Activated CD8-positive, alpha-beta memory T cell treated with anti-CD3 and anti-CD28 coated beads, Interleukin-2, amount 10 ng/mL, durations not matched to agents 7 days and 5 days (primary cell): ENCODE measurements at places on chromosomes 4 and X. TPM values are rescaled to one million over a fixed set of nuclear protein-coding genes. Genes with fewer than 3 reads are reported as not detected.

GRCh38 chr4:127781300-127782024 lies 660 bp upstream of the HSPA4L start:
- peaks cover 82% of the 10 kb centered on the region for H3K27me3 ChIP-seq
- peaks cover 18% of the 10 kb centered on the region for H3K4me1 ChIP-seq
- peaks cover 2% of the 10 kb centered on the region for H3K36me3 ChIP-seq
- peak overlapping the region; percentile 19 for H3K27ac ChIP-seq
- DNase-seq: no peak

GRCh38 chrX:40152741-40153344 lies 55.1 kb upstream of the BCOR start:
- no peak overlapping the region for H3K27ac ChIP-seq
- H3K4me3 ChIP-seq: peak overlapping the region; percentile 59
- peaks cover 7% of the 10 kb centered on the region for H3K4me1 ChIP-seq
- H3K36me3 ChIP-seq: no peaks in the 10 kb centered on the region
- no peaks in the 10 kb centered on the region for H3K27me3 ChIP-seq

The INTU gene
- total RNA-seq: 0.03 TPM

The YY2 gene
- 1.3 TPM for total RNA-seq

The STOX2 gene
- total RNA-seq: not detected

The CPLX1 gene
- 1.3 TPM for total RNA-seq

The FTHL17 gene
- not detected for total RNA-seq
